Activated CD8-positive, alpha-beta T cell treated with anti-CD3 and anti-CD28 coated beads, Interleukin-2, amount 10 ng/mL, durations not matched to agents 7 days and 5 days (primary cell): ENCODE measurements at places on chromosomes 4 and X. TPM values are rescaled to one million over a fixed set of nuclear protein-coding genes. Genes with fewer than 3 reads are reported as not detected.

DNA sequence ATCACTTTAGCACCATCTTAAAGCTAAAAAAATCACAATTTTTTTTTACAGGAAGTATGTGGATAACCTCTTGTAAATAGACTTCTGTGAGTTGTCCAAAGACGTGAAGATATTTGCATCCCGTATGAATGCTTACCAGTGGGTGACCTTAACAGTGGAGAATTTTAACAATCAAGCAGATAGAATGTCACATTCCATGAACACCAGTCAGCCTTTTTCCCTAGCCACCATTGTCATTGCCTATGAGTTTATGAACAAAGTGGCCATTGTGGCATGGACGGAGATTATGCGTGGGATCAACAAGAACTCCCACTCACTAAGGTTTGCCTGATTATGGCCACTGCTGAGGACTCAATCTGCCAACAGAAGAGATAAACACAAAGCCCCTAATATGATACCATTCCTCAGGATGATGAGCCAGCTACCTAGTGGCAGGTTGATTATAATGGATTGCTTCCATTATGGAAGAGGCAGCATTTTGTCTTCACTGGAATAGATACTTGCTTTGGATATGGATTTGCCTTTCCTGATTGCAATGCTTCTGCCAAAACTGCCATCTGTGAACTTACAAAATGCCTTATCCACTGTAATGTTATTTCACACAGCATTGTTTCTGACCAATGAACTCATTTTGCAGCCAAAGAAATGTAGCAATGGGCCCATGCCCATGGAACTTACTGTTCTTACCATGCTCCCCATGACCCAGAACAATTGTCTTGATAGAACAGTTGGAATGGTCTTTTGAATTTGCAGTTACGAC is 830.9 kb upstream of the NDST4 start:
- no peak overlapping the region for H3K27ac ChIP-seq
- no peak overlapping the region for H3K4me3 ChIP-seq
- no peaks in the 10 kb centered on the region for H3K36me3 ChIP-seq
- H3K4me1 ChIP-seq = no peaks in the 10 kb centered on the region
- H3K27me3 ChIP-seq = no peaks in the 10 kb centered on the region
- DNase-seq = no peak

DNA sequence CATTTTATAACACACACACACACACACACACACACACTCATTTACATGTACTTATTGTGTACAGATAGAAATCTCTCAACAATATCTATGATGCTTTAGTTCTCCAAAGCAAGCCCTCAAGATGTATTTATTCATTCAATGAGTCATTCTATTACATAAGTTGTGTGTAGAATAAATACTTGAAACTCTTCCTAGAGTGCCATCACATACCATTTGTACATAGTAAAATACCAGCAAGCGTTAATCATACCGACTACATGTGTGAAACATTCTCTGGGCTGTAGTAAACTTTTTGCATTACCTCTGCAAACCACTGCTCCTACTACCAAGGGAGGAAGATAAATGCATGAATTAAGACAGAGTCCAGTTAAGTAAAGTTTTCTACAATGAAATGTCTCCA is 70.9 kb downstream of the EPHA5 start:
- no peak overlapping the region for H3K4me3 ChIP-seq
- no peak for DNase-seq
- H3K4me1 ChIP-seq = no peaks in the 10 kb centered on the region
- H3K27me3 ChIP-seq = no peaks in the 10 kb centered on the region
- H3K27ac ChIP-seq = no peak overlapping the region

- H3K4me1 ChIP-seq = no peaks in the 10 kb centered on the region
- H3K4me3 ChIP-seq = no peak overlapping the region
- H3K36me3 ChIP-seq = no peaks in the 10 kb centered on the region
- peaks cover 6% of the 10 kb centered on the region for H3K27me3 ChIP-seq
Observed at GRCh38 chr4:57071326-57071725, 38.9 kb downstream of the IGFBP7 start.

GRCh38 chr4:179097741-179098140 is 1655.5 kb upstream of the AGA start:
- no peaks in the 10 kb centered on the region for H3K27me3 ChIP-seq
- H3K36me3 ChIP-seq = no peaks in the 10 kb centered on the region
- DNase-seq = peak; percentile 21

DNA sequence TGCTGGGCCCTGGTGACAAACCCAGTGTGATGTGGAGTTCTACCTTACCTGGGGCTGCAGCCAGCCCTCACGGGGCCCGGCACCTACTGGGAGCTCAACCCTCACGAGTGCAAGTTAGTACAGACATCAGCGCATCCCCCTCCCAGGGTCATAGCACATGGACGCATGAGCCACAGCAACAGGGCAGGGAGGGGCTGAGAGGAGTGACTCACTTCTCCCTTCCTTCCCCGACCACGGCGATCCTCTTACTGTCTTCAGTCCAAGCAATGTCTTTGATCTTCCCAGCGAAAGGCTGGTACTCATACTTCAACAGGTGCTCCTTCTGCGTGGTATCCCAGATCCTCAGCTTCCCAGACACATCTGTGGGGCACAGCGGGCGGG is 17.8 kb downstream of the WDR1 start:
- H3K36me3 ChIP-seq = peaks cover 90% of the 10 kb centered on the region
- DNase-seq = peak; percentile 44
- H3K27me3 ChIP-seq = no peaks in the 10 kb centered on the region

- no peaks in the 10 kb centered on the region for H3K36me3 ChIP-seq
- no peaks in the 10 kb centered on the region for H3K4me1 ChIP-seq
- no peak for DNase-seq
- no peaks in the 10 kb centered on the region for H3K27me3 ChIP-seq
- H3K27ac ChIP-seq = no peak overlapping the region
Observed at GRCh38 chr4:164204434-164204833, 549.5 kb upstream of the SMIM31 start.

GRCh38 chr4:98711526-98711925 is 53.1 kb upstream of the TSPAN5 start:
- no peak for DNase-seq
- no peaks in the 10 kb centered on the region for H3K27me3 ChIP-seq
- no peak overlapping the region for H3K27ac ChIP-seq
- no peak overlapping the region for H3K4me3 ChIP-seq
- peaks cover 23% of the 10 kb centered on the region for H3K4me1 ChIP-seq

DNA sequence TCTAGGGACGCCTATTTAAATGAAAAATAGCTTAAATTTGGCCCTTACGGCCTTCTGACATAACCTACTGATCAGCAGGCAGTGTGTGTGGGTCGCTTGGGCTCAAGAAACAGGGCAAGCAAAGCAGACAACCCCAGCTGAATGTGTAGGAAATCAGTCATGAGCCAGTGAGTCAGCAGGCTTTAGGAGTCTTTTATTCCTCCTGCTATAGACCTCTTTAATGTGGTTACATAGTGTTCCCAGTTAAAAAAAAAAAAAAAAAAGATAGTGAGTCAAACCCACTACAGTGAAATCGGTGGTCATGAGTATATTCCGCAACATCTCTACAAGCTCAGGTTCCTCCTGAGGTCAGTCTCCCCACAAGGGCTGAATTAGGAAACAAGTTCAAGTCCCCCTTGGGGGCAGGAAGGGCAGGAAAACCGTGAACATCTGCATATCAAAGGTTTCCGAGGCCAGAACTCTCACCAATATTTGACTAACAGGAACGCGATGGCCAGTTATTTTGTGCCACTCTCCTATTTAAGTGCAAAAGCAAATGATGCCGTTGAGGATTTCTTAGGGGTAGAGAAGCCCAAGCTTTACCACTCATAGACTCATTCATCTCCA is 32.7 kb downstream of the ACSL1 start:
- no peak overlapping the region for H3K27ac ChIP-seq
- peaks cover 5% of the 10 kb centered on the region for H3K36me3 ChIP-seq
- peaks cover 7% of the 10 kb centered on the region for H3K27me3 ChIP-seq
- no peak overlapping the region for H3K4me3 ChIP-seq
- peak; percentile 41 for DNase-seq

GRCh38 chr4:94671113-94671512 is 86.6 kb upstream of the BMPR1B start:
- no peak overlapping the region for H3K27ac ChIP-seq
- DNase-seq = no peak
- no peak overlapping the region for H3K4me3 ChIP-seq
- no peaks in the 10 kb centered on the region for H3K36me3 ChIP-seq

- peaks cover 20% of the 10 kb centered on the region for H3K4me1 ChIP-seq
- H3K27ac ChIP-seq = no peak overlapping the region
- no peaks in the 10 kb centered on the region for H3K36me3 ChIP-seq
- no peaks in the 10 kb centered on the region for H3K27me3 ChIP-seq
Observed at GRCh38 chr4:10034136-10034535, 12.8 kb upstream of the SLC2A9 start.

DNA sequence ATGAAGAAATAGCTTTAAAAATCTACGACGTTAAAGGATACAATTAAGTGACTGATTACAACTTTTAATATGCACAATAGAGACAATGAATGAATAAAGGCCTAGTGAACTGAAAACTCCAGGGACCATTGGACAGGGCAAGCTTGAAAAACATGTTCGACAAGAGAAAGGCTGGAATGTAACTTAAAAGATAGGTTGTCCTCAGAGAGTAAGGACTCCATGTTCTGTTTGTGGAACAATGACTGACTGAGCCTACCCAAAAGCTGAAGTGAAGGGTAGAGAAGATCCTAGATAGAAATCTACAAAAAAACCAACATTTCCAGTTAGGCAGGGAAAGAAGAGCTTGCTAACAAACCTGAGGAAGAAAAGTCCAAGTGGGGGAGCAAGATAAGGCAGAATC is 173.4 kb downstream of the NR3C2 start:
- H3K4me1 ChIP-seq = no peaks in the 10 kb centered on the region
- no peak for DNase-seq
- H3K36me3 ChIP-seq = no peaks in the 10 kb centered on the region
- H3K27me3 ChIP-seq = no peaks in the 10 kb centered on the region
- H3K27ac ChIP-seq = no peak overlapping the region

GRCh38 chr4:173159791-173160190 is 8.8 kb upstream of the GALNT7 start:
- H3K4me1 ChIP-seq = no peaks in the 10 kb centered on the region
- peaks cover under 1% of the 10 kb centered on the region for H3K36me3 ChIP-seq
- no peak for DNase-seq
- no peak overlapping the region for H3K4me3 ChIP-seq
- H3K27me3 ChIP-seq = no peaks in the 10 kb centered on the region

- H3K4me3 ChIP-seq = peak overlapping the region; percentile 80
- no peak for DNase-seq
- H3K27ac ChIP-seq = peak overlapping the region; percentile 85
Observed at GRCh38 chrX:107675823-107676555, 47.7 kb downstream of the PRPS1 start.

Gene S100P
- total RNA-seq = 8.3 TPM

Gene BMP3
- not detected for total RNA-seq

Gene ARHGAP36
- total RNA-seq = not detected
